ENCODE measurements at places on chromosomes 3 and 15. TPM values are rescaled to one million over a fixed set of nuclear protein-coding genes. Genes with fewer than 3 reads are reported as not detected.

The MKRN2 gene
- 26.4 TPM for total RNA-seq

DNA sequence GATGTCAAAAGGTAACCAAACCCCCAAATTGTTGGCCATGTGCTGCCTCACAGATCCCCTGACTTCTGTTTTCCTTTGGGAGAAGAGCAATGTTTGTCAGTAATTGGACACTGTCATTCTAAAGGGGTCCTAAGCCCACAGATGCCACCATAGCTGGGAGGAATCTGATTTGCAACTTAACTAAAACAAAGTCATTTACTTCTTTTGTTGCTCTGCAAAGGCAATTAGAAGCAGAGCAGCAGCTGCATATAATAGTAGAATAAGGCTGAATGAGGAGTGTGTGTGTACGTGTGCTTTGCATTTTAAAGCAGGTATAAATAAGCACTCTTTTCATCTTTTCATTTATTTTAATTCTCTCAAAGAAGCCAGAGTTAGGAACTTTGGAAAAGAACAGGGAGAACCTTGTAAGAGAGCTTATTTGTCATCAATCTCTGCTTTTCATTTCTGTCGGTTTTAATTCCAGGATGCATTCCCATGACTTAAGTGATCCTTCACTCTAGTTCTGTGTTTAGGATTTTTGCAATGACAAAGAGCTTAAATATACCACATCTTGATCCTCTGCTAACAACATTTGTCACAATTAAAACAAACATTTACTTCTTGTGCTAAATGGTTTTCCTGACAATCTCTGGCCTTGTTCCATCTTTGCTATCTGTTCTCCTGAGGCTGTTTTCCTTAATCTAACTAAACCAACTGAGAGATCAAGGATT lies 530.2 kb upstream of the CBLB start:
- DNase-seq = no peak
- no peaks in the 10 kb centered on the region for H3K4me1 ChIP-seq
- no peaks in the 10 kb centered on the region for H3K27me3 ChIP-seq

DNA sequence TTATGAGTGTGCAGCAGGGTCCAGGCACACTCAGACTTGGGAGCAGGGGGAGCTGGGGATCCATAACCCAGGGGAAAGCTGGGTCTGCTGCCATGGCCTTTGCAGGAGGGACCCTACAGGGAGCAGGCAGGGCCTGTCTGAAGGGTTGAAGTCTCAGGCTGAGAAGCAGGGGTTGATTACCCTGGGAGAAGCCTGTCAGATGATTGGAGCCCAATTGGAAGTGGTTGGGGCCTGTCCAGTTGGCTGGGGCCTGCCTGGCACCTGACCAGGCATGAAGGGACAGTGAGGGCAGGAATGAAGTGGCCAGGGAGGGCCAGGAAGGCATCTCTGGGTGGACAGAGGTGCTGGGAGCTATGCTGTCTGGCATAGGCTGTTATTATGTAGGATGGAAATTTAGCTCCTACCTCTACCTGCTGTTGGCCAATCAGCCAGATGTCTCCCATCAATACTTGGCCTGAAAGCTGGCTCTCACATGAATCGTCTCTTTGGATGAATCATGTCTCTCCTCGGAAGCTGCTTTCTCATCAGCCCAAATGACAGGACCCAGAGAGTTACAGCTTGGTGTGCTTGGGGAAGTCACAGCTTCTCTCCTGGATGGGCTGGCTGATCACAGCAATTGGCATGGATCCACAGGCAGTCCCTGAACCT lies 27.4 kb upstream of the SLCO2A1 start:
- no peak overlapping the region for H3K4me3 ChIP-seq
- peaks cover 2% of the 10 kb centered on the region for H3K27me3 ChIP-seq
- H3K4me1 ChIP-seq = peaks cover 13% of the 10 kb centered on the region
- no peak for DNase-seq
- no peak overlapping the region for H3K27ac ChIP-seq
- no peaks in the 10 kb centered on the region for H3K36me3 ChIP-seq

GRCh38 chr15:55999658-56000057 lies 6.2 kb upstream of the NEDD4 start:
- H3K4me1 ChIP-seq = no peaks in the 10 kb centered on the region
- H3K36me3 ChIP-seq = no peaks in the 10 kb centered on the region

- peaks cover 6% of the 10 kb centered on the region for H3K4me1 ChIP-seq
- DNase-seq = no peak
- H3K36me3 ChIP-seq = peaks cover 5% of the 10 kb centered on the region
- no peak overlapping the region for H3K27ac ChIP-seq
- peaks cover 3% of the 10 kb centered on the region for H3K27me3 ChIP-seq
These were observed 48.5 kb downstream of the ACAA1 start for GRCh38 chr3:38088126-38089078.

The ITPKA gene
- total RNA-seq = not detected

The NR1I2 gene
- 0.28 TPM for total RNA-seq

- H3K4me1 ChIP-seq = no peaks in the 10 kb centered on the region
- H3K27ac ChIP-seq = no peak overlapping the region
- H3K27me3 ChIP-seq = no peaks in the 10 kb centered on the region
- H3K4me3 ChIP-seq = no peak overlapping the region
- no peak for DNase-seq
These were observed 567.2 kb upstream of the TBL1XR1 start for GRCh38 chr3:177764377-177764912.

All from activated naive CD8-positive, alpha-beta T cell treated with anti-CD3 and anti-CD28 coated beads, Interleukin-2, amount 10 ng/mL, durations not matched to agents 7 days and 5 days (primary cell).